ENCODE measurements at places on chromosomes 7 and 10.

GRCh38 chr10:100816671-100817070, 71.3 kb downstream of the PAX2 start:
- no peak for DNase-seq

- peak; percentile 79 for DNase-seq
These were observed 1.4 kb downstream of the CPA4 start for GRCh38 chr7:130294314-130294713.

DNA sequence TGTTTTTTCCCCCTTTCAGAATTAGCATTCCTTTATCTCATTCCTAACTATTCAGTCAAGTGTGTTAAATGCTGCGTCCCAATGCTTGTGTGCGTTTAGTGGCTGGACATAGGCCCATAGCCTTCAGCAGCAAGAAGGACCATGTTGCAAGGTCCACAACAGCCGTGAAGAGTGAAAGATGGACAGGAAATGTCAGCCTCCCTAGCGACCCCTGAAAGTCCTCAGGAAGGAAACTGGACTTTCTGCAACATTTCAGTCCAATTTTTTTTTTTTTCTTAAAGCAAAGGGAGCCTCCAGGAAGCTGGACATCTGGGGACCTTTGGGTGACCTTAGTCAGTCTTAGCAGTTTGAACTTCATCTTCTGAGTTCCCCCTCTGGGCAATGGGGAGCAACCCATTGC, 550.7 kb upstream of the MGMT start:
- DNase-seq: no peak

GRCh38 chr7:84134169-84134568, 60.4 kb downstream of the SEMA3A start:
- no peak for DNase-seq

- DNase-seq: no peak
These were observed 210.3 kb downstream of the DNAJB6 start for GRCh38 chr7:157547102-157547501.

GRCh38 chr7:134016223-134016941, 110.8 kb upstream of the LRGUK start:
- DNase-seq: no peak

GRCh38 chr10:73628405-73628804, 12.9 kb downstream of the MYOZ1 start:
- DNase-seq: no peak

DNA sequence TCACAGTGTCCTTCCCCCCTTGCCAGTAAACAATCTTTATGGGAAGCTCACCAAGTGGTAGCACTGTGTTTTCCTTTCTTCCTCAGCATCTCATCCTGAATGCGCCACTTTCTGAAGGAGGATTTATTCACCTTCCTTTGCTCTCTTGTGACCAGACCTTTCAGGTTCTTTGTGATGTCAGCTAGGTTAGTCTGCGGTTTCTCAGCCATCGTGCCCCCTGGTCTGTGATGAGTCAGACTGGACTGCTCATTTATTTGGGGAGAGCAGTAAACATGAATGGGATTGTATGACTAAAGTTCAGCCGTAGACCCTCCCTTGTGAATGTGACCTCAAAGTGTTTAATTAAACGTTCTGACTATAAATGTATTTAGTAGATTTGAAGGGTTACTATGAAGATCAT, 235.1 kb upstream of the CELF2 start:
- no peak for DNase-seq

- DNase-seq: no peak
These were observed 80.7 kb downstream of the FANK1 start for GRCh38 chr10:125976960-125977605.

DNA sequence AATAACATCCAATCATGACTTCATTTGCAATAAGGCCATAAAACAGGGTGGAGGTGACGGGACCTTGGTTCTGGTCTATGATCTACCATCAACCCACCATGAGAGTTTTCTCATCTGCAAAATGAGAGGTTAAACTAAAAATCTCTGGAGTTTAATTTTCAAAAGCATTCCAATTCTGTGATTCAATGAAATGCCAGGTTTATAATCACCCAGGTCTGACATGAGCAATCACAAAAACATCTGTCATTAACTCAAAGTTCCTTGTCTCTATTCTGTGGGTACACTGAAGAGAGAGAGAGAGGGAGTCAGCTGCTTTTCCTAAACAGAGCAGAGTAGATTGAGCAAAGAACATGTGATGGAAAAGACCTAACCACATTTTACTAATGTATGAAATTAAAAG, 75.4 kb downstream of the NUDCD3 start:
- peak; percentile 6 for DNase-seq

GRCh38 chr10:115355162-115355760, 262.1 kb downstream of the ATRNL1 start:
- peak; percentile 33 for DNase-seq

- no peak for DNase-seq
These were observed 143.1 kb downstream of the CRPPA start for GRCh38 chr7:16278167-16278787.

DNA sequence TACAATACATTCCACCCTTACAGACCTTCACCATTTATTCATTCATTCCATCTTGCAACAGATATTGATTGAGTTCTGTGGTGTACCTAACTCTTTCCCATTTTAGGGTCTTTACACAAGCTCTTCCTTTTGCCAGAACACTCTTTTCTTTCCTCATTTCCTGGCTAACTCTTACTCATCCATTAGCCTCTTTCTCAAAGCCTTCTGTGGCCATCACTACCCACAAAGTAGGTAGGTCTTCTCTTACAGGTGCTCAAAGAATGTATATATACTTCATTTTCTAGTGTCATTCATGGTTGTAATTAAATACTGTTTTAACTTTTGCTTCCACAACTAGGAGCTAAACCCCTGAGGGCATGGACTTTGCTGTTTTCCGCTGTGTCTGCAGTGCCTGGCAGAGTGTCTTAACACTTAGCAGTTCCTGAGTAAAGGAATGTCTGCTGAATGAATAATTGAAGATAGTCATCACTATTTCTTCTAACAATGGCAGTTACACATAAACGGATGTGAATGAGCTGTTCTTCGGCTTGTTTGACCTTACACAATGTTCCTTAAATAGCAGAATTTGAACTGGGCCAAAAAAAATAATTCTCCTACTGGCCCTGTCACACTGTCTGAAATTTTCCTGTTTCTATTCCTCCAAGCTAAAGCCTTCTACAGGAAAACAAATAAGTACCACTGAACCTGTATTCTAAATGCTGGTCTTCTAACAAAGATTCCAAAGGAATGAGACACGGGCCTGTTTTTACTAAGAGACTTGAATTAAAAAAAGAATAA, 15.1 kb downstream of the BCAP29 start:
- DNase-seq: peak; percentile 83

DNA sequence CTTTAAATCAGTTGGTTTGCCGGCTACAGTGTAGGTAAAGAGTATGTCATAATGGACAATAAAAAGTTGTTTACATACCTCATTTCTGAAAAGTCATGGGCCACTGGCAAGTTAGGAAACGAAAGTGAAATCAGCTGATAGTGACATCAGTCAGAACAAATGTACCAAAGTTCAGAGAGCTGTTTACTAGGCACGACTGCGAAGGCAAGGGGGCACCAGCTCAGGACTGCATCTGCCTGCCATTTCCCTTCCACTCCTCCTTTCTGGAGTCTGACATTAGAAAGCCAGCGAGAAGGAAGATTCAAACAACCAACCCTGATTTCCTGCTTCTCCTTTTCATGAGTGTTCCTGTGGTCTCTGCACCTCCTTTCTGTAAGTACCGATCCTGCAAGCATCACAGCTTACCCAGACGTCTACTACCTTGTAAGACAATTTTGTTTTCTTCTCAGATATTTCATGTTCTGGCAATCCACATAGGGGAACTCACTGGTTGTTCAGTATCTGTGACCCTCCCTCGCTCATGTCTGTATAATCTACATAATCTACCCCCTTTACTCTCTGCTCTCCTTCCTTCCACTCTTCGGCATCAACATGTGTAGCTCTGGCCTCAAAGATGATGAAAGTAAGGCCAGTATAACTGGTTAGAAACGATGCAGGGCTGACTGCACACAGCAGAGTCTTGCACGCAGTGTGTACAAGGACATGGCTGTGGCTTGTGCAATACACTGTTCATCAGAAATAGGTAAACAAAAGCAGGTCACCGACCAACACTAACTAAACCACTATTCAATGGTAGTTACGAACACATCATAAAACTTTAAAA, at the start of gene TMEM140:
TMEM140 (plus strand) TSS at position 174 of the 823 bp plus-strand sequence. CDS start 16,370 bp downstream, outside the sequence.
- peak; percentile 37 for DNase-seq

GRCh38 chr10:127527891-127528290, 21.2 kb upstream of the NPS start:
- no peak for DNase-seq

DNA sequence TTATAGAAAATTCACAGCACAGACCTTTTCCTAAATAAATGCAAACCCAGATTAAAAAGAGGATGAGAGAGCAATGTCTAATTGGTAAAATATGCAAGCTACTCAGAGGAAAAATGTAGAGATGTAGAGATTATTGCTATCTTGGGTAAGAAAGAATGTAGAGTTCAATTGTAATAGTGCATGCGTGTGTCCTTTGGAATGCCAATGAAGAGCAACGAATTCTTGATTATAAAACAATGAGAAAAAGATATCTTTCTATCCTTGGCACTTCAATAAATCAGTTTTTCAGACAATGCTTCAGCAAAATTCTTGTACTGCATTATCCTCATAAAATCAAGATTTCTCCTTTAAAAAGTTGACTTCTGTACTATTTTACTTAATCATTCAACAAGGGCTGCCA, 50.9 kb downstream of the SEMA3D start:
- DNase-seq: no peak

GRCh38 chr7:26483843-26484242, 192.2 kb downstream of the SNX10 start:
- DNase-seq: no peak

GRCh38 chr7:16841681-16842080, 36.9 kb upstream of the AGR2 start:
- DNase-seq: no peak

GRCh38 chr10:103445767-103446567, 6.2 kb downstream of the CALHM2 start:
- no peak for DNase-seq

DNA sequence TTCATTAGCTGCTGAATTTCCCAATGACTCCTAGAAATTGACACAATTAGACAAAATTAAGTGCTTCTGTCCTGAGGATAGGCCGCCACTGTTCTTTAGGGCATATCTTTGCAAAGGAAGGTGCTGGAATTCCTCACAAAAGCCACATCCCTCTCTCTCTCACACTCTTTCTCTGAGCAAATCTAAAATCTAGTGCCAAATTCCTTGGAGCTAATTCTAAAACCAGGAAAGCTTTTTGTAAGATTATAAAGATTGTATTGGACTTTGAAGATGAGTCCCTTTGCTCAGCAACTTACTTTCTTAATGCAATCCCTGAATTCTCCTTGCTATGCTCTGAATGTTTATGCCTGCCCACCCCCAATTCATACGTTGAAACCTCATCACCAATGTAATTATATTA, 288.9 kb downstream of the KCNMA1 start:
- DNase-seq: no peak

All from epithelial cell of prostate (primary cell).